Sigmoid colon (tissue), 7 donors: ENCODE measurements at places on chromosomes 5 and 9.

DNA sequence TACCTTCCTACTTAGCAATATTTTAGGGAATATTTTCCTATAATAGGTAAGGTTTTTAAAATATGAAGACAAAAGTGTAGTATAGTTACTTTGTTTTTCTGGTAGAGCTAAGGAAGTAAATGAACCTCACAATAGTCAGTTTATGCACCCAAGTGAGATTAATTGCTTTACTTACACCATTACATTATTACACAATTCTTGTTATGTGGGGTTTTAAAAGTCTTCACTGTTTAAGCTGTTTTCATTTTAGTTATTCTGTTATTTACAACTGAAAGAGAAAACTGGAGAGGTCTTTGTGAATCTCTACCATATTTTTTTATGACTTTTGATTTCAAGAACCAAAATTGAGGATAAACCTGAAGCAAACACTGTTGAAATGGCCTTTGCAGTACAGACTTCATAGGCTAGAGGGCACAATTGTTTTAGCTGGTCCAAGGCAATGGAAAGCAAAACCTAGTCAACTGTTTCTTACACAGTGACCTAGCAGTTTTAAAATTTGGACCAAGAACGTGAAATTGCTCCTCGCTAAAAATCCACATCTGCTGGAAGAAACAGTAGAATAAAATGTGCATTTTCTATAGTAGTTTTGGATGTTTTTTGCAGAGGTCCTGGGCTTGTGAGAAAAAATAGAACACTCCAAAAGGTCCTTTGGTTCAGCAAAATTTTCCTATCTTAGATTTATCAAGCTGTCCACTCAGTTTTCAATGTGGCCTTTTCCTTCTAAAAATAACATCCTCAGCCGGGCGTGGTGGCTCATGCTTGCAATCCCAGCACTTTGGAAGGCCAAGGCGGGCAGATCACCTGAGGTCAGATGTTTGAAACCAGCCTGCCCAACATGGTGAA is 66.4 kb upstream of the FER start:
- DNase-seq = no peak

- DNase-seq = no peak
These were observed 230.7 kb downstream of the ASTN2 start for GRCh38 chr9:117184173-117184572.

DNA sequence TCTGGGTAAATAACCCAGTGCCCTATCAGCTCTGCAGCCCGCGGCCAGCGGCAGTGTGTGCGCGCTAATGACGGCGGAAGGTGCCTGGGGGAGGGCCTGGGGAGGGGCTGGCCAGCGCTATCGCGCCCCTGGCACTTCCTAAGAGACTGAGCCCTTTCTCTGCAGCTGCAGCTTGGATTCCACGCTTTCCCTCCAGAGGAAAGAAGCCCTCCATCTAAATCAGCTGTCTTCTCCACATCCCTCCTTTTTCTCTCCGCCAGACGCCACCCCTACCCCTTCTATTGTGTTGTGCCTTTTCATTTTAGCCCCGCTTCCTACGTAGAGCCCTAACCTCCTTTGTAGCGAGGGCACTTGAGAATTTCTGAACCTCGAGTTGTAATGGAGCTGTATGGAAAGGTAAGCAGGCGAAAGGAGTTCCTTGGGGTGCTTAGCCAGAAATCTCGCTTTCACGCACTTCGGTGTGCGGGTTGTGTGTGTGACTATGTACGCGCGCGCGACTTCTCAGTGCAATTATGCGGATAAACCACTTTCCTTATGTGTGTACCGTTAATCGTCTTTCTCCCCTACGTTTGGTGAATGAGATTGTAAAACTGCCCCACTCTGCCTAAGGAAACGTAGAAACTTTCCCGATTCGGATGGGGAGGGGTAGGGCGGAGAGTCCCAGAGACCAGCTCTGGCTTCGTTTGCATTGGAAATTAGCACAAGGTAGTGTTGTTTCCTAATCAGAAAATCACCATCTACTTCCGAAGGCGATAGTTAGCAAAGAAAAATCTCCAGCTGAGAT is 664 bp upstream of the RAB3C start:
- no peak for DNase-seq

DNA sequence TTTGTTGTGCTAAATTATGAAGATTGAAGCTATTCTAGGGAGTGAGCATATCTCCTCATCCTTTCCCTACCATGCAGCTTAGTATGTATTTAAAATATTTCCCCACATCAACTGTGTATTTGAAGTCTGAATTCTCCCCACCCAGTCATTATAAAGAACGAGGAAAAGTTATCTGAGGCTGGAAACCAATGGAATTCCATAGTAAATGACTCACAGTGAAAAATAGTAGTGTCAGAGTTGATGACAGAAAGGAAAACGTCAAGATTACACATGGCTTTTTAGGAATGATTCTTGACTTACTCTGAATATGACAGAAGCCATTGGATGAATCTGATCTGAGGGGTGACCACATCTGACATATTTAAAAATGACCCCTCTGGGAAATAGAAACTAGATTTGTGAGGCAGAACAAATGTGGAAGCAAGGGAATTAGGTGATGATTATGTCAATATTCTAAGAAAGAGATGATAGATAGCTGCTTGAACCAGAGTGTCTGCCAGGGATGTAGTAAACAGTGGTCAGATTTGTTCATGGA is 1768.9 kb upstream of the CDH9 start:
- no peak for DNase-seq

GRCh38 chr5:169474226-169474625 is 109.3 kb upstream of the SPDL1 start:
- no peak for DNase-seq

- no peak for DNase-seq
These were observed 13.2 kb upstream of the PCA3 start for GRCh38 chr9:76751001-76751400.

- peak; percentile 89 for DNase-seq
These were observed 8.1 kb downstream of the SLC12A7 start for GRCh38 chr5:1103505-1104326.

- no peak for DNase-seq
These were observed 710.2 kb upstream of the ACO1 start for GRCh38 chr9:31674264-31674663.

- DNase-seq = no peak
These were observed 141.8 kb downstream of the SLCO4C1 start for GRCh38 chr5:102154291-102154690.

DNA sequence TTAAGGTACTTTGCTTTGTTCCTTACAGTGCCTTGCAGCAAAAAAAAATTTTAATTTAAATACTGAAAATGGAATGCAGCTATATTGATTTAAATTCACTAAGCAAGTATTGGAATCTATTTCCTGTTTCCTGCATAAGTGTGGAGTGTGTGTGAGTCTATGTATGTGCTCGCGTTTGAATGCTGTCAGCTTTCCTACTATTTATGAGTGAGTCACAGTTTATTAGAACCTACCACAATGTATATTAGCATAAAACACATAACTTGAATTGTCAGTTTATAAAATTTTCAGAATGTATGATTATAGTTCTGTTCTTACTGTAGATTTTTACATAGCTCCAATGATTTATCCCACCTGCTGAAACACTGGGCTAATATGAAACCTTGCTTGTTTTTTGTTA is 302.1 kb downstream of the NR2F1-AS1 start:
- DNase-seq = no peak

DNA sequence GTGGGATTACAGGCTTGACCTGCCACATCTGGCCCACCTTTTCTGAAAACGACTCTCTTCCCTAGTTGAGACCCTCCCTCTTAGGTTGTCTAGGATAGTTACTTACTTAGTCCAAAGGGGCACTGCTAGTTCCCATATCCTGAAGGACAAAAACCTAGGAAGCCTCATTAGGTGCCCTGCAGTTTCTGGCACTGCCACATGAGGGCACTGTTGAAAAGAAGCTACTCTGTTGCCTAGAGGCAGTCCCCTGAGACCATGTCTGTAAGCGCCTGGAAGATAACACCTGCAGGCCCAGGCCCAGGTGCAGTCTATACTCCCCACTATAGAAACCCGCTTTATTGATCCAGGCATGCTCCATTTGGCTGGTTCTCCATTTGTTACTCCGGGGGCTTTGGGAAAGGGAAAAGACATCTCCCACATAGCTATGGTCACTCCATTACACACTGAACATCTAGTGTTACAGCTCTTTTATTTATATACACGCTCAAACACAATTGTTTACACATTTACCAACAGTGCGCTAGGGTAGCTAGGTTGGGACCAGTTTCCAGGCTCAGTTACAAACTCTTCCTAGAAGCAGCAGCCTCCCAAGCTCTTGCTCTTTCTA is 73.4 kb upstream of the PPARGC1B start:
- no peak for DNase-seq

GRCh38 chr9:91845879-91846278 is 104.1 kb downstream of the ROR2 start:
- no peak for DNase-seq

DNA sequence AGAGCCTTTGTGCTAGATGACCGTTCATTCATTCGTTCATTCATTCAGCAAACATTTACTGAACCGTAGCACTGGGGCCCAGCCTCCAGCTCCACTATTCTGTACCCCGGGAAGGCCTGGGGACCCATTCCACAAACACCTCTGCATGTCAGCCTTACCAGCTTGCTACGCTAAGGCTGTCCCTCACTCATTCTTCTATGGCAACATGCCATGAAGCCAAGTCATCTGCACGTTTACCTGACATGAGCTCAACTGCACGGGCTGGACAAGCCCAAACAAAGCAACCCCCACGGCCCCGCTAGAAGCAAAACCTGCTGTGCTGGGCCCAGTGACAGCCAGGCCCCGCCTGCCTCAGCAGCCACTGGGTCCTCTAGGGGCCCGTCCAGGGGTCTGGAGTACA is 6.0 kb downstream of the CEL start:
- no peak for DNase-seq

GRCh38 chr9:135849181-135849580 is 58.2 kb downstream of the CAMSAP1 start:
- DNase-seq = no peak

- no peak for DNase-seq
These were observed 43.3 kb downstream of the RAI14 start for GRCh38 chr5:34699155-34700077.

DNA sequence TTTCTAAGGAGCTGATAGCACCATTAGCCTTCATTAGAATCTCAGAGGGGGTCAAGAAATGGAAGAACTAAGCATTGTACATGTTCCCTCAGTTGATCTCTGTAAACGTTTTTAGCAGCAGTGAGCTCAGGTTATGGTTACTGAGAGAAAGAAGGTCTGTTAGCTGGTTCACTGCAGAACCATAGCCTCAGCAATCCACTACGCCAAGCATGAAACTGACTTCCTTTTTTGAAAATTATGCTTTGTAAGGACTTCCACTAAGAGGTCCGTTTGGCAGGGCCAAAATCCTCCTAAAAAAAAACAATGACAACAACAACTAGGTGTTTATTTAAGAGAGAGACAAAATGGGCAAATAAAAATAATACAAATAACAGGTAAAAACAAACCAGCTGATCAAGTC is 273.3 kb downstream of the AOPEP start:
- DNase-seq = no peak
